Glutamatergic neuron (in vitro differentiated cells): ENCODE measurements at places on chromosomes 2 and 18. TPM values are rescaled to one million over a fixed set of nuclear protein-coding genes. Genes with fewer than 3 reads are reported as not detected.

DNA sequence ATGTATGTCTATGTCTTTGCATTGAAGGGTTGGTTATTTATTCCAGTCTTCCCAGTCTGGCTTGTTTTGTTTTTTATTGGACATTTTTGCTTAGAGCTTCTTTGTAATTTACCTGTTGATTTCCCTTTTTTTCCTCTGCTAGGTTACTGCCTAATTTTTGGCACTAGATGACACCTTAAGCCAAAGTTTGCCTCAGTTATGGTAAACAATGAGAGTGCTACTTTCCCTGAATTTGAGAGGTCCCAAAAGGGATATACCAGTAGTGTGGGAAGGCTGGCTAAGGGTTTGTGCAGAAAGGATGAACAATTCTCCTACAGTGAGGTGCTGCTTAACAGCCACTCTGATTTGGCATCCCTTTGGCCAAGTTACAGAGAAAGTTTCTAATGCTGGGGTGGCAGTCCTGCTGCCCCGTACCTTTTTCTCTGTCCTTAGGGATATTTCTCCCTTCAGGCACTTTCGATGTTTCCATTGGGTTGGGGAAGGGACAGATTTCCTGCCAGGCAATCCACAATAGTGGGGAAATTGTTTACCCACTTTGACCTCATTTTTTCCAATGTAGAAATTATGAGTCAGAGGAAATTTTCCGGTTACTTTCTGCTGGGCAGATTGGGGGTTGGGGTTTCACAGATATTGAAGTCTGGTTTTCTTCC lies 354.9 kb downstream of the PTPRM start:
- DNase-seq, result no peak

GRCh38 chr2:160384791-160385190 lies 108.8 kb downstream of the RBMS1 start:
- DNase-seq, result no peak

GRCh38 chr2:65030476-65031332 lies 25.5 kb upstream of the CEP68 start:
- no peak for DNase-seq

DNA sequence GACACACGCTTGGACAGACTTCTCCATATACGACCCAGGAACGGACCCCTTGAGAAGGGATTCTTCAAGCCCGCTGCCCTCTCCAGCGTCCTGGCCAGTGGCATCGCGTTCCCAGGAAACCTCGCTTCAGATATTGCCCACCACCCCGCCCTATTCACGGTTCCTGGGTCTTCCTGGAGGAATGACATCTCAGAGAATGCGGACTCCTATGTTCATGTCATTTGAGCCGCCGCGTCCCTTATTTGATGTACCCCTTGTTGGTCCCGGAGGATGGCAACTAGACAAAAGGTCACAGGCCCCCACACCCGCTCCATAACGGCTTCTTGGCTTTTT lies 588 bp upstream of the CCDC93 start:
- DNase-seq, result no peak

Gene DSC1
- not detected for total RNA-seq
